SK-MEL-5 (cell line): ENCODE measurements at places on chromosomes 16 and 17. TPM values are rescaled to one million over a fixed set of nuclear protein-coding genes. Genes with fewer than 3 reads are reported as not detected.

The KCTD19 gene
- total RNA-seq = 0.19 TPM in 1 of 2 replicates, not detected in the other

The BHLHA9 gene
- not detected in 2 replicates for total RNA-seq

The SPIRE2 gene
- 19.6 and 20.2 TPM in 2 replicates for total RNA-seq

The GLP2R gene
- not detected in 2 replicates for total RNA-seq

The USP36 gene
- total RNA-seq = 96.8 and 116 TPM in 2 replicates

The HOXB8 gene
- 0.69 and 1.6 TPM in 2 replicates for total RNA-seq

The ZBTB4 gene
- 14.3 and 14.6 TPM in 2 replicates for total RNA-seq

The CEMP1 gene
- not detected in 2 replicates for total RNA-seq

The HSD17B1 gene
- total RNA-seq = 0.82 and 0.88 TPM in 2 replicates

The INCA1 gene
- 0.16 and 0.24 TPM in 2 replicates for total RNA-seq

The TP53TG3C gene
- total RNA-seq = not detected in 2 replicates

The DHRS7C gene
- total RNA-seq = not detected in 2 replicates

The QPRT gene
- total RNA-seq = 41.1 and 46.0 TPM in 2 replicates
